Activated naive CD8-positive, alpha-beta T cell treated with anti-CD3 and anti-CD28 coated beads, Interleukin-2, amount 50 U/mL, for 16 hours (primary cell): ENCODE measurements at places on chromosomes 12 and 14.

DNA sequence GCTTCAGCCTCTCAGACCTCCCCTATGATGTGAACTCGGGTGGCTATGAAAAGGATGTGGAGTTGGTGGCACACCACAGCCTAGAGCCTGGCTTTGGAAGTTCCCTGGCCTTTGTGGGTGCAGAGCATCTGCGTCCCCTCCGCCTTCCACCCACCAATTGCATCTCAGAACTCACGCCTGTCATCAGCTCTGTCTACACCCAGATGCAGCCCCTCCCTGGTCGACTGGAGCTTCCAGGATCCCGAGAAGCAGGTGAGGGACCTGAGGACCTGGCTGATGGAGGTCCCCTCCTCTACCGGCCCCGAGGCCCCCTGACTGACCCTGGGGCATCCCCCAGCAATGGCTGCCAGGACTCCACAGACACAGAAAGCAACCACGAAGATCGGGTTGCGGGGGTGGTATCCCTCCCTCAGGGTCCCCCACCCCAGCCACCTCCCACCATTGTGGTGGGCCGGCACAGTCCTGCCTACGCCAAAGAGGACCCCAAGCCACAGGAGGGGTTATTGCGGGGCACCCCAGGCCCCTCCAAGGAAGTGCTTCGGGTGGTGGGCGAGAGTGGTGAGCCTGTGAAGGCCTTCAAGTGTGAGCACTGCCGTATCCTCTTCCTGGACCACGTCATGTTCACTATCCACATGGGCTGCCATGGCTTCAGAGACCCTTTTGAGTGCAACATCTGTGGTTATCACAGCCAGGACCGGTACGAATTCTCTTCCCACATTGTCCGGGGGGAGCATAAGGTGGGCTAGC is 7.0 kb upstream of the RPS26 start:
- no peak for DNase-seq

- no peak for DNase-seq
These were observed 400.1 kb upstream of the DDHD1 start for GRCh38 chr14:53553221-53553620.

- DNase-seq, result no peak
These were observed 119.7 kb upstream of the PDE3A start for GRCh38 chr12:20248646-20249045.

GRCh38 chr14:23578560-23579310 is at the start of gene JPH4:
Gene JPH4, minus strand, starts transcription at chr14:23578790. Its CDS starts 1,337 bp downstream, at chr14:23577453.
- DNase-seq, result no peak

- DNase-seq, result no peak
These were observed 5.8 kb upstream of the DYNC1H1 start for GRCh38 chr14:101958418-101959180.

GRCh38 chr12:12835378-12836146 is 22.4 kb downstream of the DDX47 start:
- no peak for DNase-seq

- no peak for DNase-seq
These were observed 28.5 kb downstream of the GPRC5A start for GRCh38 chr12:12919666-12920435.

DNA sequence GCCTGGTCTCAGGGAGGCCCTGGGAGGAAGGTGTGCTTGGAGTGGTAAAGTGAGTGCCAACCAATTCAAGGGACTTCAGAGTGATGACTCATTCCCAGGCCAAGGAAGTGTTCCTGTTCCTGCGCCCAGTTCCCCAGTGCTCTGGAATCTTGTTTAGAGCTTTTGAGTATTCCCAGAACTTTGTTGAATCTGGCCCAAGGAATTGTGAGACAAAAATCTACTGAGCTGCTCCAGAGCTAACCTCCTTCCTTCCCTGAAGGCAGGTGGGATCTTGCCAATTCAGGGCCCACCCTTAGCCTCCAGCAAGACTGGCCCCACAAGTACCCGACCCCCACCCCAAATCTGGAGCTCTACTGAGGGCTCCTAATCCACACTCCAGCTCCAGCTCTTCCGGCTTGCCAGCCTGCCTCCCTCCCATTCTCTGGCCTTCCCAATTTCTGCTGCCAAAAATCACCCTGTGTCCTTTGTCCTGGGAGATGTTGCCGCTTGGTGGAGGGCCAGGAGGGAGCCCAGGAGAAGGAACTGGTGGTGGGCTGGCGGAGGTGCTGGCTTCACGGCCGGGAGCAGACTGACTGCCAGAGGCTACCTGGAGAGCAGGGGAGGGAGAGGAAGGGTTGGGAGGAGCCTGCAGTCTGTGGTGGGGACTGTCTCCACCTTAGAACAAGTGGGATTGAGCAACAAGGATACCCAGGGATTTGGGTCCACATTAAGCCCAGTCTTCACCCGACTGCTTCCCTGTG is 2.0 kb upstream of the ATN1 start:
- no peak for DNase-seq

GRCh38 chr12:29799591-29799990 is 15.8 kb upstream of the TMTC1 start:
- no peak for DNase-seq

GRCh38 chr14:44404036-44404435 is 103.0 kb downstream of the FSCB start:
- DNase-seq, result no peak

- DNase-seq, result peak; percentile 34
These were observed 53.5 kb upstream of the BEGAIN start for GRCh38 chr14:100640471-100641273.

GRCh38 chr12:43289426-43289801 is 262.6 kb downstream of the ADAMTS20 start:
- DNase-seq, result no peak

- DNase-seq, result no peak
These were observed 377.7 kb downstream of the GLT1D1 start for GRCh38 chr12:129230995-129231394.

GRCh38 chr12:79001404-79001803 is 136.8 kb downstream of the SYT1 start:
- no peak for DNase-seq

GRCh38 chr12:103965255-103965589 is 450 bp upstream of the TDG start:
- no peak for DNase-seq

- no peak for DNase-seq
These were observed 489.6 kb upstream of the GARIN6 start for GRCh38 chr12:99157946-99158345.

- no peak for DNase-seq
These were observed 117.6 kb upstream of the PLEKHG7 start for GRCh38 chr12:92585115-92585727.

GRCh38 chr12:18302809-18303430 is 41.6 kb downstream of the PIK3C2G start:
- no peak for DNase-seq

- no peak for DNase-seq
These were observed 3.8 kb downstream of the DGKA start for GRCh38 chr12:55934773-55935172.

DNA sequence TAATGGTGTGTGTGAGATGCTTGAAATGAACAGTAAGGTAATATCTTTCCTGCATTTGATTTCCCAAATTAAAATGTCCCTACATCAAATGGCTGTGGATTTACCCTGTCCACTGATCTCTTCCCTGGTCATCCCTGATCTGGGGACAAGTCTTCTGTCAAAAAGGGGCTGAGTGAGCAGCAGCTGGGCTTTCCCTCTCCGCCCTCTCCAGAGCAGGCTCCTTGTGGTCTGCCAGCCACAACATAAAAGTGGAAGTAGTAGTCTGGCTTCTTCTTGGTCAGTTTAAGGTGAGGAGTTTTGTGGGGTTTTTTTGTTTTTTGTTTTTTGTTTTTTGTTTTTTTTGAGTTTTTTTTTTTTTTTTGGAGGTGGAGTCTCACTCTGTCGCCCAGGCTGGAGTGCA is 25.2 kb upstream of the PLXNC1 start:
- no peak for DNase-seq

DNA sequence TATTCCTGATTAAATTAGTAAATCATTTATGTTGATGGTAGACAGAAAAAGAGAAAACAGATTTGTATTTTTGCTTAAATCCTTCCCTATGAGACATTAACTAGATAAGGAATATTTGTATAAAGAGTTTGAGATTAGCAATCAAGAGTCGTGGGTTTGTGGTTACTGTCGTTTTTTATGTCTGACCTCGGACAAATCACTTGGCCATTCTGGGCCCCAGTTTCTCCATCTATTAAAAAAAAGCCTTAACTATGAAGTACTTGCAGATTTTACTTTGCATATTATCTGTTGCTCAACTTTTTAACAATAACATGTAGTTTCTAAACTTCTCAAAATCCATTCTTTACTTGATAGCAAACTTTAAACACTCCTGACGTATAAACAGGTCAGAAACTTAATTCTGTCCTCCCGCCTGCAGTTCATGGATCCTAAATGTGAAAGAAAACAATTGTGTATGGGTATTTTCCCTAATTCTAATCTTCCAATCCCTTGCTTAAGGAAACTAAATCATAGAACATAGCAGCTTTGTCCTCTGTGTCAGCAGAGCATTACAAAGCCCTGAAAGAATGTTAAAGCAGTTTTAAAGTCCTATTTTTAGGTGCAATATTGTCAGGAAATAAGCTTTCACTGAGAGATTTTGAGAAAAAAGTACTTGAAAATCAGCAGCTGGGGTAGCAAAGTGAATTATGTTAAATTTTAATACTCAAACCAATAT is 118.2 kb downstream of the GPR135 start:
- no peak for DNase-seq

DNA sequence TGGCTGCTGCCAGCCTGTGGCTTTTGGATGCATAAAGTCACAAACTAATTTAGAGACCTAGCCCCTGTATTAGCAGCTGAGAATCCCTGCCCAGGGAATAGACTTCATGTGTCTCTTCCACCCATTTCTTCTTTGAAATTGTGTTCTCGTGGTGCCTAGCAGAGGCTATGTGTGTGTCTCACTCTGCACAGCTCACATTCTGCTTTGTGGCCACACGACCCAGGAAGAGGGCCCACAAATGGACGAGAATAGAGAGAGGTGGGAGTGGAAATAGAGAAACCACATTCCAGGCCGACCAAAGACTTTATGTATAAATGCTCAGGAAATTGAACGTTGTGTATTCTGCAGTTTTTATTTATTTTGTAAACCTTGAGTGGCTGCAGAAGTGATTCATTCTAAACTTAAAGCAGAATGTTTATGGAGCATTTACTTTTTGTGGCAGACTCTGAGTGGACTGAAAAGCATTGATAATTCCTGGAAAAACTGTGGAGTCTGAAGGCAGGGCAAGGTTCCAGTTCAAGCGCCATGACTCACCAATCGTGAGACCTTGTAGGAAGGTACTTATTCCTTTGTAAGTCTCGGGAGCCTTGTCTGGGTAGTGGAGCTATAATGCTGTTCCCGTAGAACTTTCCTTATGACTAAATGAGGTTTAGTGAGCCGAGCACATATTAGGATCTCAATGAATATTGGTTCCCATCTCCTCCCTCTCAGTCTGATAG is 9.1 kb downstream of the B4GALNT3 start:
- DNase-seq, result no peak

DNA sequence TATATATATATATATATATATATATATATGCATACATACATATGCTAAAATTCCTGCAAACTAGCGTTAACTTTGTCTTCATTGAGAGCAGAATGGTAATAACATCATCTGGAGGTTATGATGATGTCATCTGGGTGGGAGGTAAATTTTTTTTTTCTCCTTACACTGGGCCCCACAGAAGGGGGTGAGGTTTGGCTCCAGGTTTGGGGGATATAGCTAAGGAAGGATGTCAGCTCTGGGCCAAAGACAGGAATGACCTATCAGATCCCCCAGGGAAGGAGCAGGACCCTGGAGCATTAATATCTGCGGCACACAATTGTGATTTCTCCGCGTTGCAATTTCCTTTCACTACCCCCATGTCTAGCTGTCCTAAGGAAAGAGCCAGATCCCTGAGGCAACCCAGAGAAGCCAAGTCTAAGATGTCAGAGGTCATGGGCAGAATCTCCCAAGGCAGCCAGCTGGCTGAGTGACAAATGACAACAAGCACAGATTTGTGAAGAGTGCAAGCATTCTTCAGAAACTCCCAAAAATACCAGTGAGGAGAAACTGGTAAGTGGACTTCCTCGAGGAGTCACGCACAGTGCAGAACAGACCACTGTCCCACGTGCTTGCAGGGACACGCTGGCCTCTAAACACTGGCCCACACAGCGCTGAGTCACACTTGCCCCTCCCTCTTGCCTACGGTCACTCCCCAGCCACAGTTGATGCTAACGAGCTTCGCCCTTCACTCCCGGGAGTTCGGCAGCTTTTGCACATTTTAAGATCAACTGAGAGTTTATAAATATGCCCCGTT is 9.9 kb downstream of the UBC start:
- no peak for DNase-seq

DNA sequence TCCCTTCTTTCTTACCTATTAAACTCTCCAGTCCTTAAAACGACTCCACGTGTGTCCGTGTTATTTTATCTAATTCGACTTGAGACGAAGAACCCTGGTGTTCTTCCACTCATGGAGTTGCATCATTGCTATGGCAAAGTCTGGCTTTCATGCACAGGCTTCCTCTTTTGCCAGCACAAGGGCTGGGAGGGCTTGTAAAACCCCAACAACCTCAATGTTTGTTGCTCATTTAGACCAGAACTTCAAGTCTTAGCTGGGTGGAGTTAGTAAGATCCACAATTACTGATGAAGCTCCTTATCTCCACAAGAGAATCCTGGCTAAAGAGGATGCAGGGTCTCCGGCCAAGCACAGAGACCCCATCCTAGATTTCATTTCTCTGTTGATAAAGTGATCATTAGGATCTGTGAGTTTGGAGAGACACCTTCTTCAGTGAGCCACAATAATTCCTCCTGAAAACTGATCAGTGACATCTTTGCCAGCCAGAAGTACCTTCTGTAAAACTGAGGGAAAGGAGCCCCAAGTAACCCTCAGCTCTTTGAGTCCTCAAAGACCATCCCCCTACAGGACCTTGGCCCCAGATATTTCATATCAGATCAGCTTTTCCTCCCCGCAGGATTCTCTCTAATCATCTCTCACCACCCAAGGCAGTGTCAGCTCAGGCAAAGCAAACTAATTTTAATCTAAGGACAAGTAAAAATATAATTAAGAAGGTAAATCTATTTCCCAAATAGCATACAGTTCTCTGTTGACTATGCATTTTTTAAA is 514.6 kb downstream of the FUT8 start:
- DNase-seq, result no peak

DNA sequence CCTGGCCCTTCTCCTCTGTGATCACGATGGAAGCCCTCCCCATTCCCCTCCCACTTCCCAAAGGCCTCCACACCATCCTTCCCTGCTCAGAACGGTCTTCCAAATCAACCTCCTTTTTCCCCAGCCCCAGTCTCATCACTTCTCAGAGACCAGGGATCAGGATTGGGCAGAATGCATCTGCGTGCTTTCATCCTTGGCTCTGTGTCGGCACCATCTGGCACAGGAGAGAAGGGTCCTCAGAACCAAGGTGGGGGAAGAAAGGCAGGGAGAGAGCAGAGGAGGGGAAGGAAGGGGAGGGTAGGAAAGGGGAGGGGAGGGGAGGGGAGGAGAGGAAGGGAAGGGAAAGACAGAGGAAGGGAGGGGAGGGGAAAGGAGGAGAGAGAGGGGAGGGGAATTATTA is 52.4 kb upstream of the FICD start:
- no peak for DNase-seq

- no peak for DNase-seq
These were observed 35.5 kb downstream of the ATF7 start for GRCh38 chr12:53590652-53591051.
